Pons (tissue), 1 donor: ENCODE measurements at places on chromosomes 16 and 17.

- DNase-seq = peak; percentile 17
These were observed 270.6 kb upstream of the PMFBP1 start for GRCh38 chr16:72442385-72443158.

- no peak for DNase-seq
These were observed 394.5 kb upstream of the C16orf82 start for GRCh38 chr16:26672206-26672605.

DNA sequence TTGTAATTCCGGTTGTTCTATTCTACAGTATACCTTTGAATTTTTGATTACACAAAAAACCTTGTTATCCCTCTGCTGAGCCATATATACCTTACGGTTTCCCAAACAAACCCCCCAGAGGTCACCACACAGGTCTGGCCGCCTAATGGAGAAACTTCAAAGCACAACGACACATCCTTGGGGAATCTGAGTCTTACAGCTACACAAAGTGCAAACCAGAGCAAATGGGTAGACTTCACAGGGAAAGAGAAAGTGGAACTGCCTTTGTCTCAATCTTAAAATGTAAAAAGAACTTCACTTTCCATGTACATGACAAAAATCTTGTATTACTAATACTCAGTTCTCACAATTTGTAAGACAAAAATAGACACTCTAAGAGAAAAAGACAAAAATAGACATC, 2.7 kb downstream of the FBXO31 start:
- DNase-seq = no peak

DNA sequence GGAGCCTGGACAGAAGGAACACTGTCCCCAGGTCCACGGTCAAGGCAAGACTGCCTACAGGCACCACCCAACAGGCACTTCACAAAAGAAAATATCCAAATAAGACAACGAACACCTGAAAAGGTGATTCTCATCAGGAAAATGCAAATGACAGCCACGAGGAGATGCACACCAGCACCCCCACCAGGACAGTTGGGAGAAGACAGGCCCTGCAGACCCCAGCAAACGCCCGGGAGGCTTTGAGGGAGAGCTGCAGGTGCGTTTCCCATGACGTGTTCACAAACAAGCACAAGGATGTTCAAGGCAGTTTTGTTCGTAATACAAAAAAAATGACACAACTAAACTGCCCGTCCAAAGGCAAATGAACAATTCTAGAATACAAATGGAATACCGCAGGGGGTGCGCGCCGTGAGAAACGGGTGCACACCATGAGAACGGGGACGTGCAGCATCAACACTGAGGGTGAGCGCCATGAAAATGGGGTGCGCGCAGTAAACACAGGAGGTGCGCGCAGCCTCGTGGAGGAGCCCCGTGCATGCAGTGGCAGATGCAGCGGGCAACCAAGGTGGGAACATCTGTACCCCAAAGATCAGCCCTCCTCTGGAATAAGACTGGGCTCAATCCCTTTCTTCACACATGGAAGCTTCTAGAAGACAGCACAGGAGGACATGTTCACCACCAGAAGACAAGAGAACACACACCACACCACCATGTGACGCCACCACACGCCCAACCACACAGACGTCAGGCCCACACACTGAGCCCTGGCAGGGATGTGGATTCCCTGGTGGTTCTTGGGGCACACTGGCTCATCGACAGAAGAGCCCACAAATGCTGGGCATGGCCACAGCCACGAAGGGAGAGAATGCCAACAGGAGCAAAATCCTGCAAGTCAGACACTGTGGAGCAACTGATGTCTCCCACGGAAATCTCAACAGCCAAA, 91.2 kb downstream of the ZNF778 start:
- DNase-seq = no peak

DNA sequence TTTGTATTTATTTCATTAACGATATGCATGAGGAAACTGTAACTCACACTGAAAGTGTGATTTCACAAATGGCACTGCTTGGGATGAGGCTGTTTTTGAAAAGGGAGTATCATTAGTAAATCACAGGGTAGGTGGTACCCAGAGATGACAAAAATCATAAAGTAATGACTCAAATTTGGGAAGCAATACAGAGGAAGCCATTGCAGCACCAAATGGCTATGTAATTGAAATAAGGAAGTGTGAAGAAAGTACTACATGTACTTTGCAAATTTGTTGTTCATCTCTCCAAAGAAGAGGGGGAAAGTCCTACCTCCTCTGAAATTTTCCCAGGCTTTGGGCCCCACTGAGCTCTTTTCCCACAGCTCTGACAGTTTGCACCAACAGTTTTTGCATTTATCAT, 12.3 kb upstream of the ABCC12 start:
- DNase-seq = no peak

GRCh38 chr17:49742166-49742638, 21.7 kb downstream of the FAM117A start:
- DNase-seq = no peak

- no peak for DNase-seq
These were observed 3.2 kb downstream of the NTN1 start for GRCh38 chr17:9024497-9024896.

DNA sequence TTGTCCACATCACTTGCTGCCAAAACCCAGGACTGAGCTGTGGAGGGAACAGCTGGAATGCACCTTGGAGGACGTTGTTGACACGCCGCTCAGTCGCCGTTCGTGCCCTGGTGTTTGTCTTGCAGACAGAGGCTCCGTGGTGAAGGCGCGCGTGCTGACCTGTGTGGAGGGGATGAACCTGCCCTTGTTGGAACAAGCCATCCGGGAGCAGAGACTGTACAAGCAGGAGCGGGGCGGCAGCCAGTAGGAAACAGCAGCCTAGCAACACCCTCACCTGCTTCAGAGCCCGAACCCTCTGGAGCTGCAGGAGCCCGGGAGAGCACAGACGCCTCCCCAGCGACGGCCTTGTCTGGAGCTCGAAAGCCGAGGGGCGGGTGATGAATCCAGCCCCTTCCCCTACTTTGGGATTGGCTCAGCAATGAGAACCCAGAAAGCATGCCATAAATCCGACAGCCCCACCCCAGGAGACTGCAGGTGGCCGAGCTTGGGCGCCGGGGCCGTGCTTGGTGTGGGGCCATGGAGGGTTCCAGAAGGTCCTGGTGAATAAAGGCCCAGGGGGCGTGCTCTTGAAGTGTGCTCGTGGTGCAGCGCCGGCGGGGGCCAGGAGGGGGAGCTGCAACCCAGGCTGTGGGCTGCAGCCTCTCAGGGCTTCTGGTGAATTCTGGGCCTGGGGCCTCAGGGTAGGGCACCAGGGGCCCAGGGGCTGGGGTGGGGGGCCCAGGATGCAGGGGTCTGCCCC, 470 bp upstream of the CDK3 start:
- DNase-seq = no peak

DNA sequence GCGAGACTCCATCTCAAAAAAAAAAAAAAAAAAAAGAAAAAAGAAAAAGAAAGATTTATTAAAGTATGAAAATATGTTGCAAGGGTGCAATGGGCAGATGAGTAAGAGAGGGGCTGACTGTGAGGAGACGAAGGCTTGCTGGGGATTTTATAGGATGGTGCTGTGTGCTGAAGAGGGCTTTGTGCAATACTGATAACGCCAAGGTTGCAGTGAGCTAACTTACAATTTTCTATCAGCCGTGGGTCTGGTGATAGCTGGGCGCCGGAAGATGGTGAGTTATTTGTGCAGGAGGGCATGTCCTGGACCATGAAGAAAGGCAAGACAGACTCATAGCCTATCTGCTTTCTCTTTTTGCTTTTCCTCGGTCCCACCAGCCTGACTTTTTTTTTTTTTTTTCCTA, 281.1 kb downstream of the MAP2K6 start:
- no peak for DNase-seq

DNA sequence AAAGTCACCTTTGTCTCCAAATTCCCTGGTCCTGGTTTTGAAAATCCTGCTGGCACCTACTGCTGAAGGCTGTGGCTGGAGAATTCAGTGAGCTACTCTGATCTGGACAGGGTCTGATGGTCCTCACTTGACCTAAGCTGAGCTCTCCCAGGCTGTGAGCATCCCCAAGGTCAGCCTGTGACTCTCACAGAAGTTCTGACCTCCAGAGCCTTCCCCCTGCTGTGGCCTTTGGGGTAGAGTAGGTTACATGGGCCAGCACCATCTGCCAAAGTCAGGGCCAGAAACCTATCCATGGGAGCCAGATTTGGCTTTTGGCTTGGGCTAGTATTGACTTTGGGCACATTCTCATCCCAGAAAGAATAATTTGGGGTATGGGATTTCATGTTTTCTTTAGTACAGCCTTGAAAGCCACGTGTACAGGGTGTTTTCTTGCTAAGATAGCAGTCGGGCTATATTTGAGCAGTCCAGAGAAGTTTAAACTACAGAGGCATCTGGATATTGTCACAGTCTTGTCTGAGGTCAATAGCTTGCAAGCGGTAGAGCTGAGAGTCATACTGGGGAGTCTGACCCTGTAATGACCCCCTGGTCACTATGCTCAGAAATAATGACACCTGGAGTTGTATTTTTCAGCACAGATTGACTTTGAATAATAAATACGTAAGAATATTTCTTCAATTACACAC, 6.2 kb upstream of the AGRP start:
- DNase-seq = no peak

- DNase-seq = peak; percentile 43
These were observed 743 bp downstream of the ZNF624 start for GRCh38 chr17:16652847-16653366.

GRCh38 chr17:61070649-61071048, 329.0 kb upstream of the TBX2 start:
- no peak for DNase-seq

GRCh38 chr17:61053469-61053868, 346.2 kb upstream of the TBX2 start:
- DNase-seq = no peak

- no peak for DNase-seq
These were observed 8.9 kb downstream of the DUS2 start for GRCh38 chr16:68031951-68032350.

DNA sequence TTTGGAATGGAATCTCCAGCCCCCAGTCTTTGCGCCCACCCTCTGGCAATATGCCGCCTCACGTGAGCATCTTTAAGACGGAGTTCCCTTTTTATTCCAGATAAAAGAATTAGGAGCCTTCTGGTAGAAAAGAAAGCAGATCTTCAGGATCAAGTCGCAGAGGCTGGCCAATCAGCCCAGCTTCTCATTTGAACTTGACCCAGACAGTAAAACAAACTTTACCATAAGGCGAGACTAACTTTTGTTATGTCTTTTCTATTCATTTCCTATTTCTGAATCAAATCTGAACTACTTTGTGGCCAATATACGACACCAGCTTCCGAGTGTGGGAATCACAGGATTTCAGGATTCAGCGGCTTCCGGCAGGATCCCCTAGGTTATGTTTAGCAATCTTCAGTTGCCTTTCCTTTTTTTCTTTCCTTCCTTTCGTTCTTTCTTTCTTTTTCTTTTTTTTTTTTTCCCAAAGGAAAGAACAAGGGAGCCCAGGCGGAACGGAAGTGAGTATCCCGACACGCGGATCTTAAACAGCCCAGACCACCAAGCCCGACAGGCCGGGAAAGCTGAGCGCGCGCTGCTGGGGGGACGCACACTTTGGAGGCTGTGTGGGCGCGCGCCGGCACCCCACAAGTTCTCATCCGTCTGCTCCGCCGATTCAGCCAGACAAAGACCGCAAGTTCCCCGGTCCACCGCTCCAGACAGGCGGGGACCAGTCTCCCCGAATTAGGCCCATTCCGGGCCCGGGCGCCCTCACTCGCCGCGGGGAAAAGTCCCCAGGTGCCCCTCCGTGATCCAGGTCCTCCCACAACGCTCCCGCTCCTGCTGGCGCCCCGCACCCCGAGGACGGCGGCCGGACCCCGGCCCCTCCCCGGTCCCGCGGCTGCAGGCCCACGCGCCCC, 633 bp downstream of the TBC1D16 start:
- no peak for DNase-seq

GRCh38 chr16:81652798-81653505, 126.1 kb upstream of the PLCG2 start:
- DNase-seq = no peak

DNA sequence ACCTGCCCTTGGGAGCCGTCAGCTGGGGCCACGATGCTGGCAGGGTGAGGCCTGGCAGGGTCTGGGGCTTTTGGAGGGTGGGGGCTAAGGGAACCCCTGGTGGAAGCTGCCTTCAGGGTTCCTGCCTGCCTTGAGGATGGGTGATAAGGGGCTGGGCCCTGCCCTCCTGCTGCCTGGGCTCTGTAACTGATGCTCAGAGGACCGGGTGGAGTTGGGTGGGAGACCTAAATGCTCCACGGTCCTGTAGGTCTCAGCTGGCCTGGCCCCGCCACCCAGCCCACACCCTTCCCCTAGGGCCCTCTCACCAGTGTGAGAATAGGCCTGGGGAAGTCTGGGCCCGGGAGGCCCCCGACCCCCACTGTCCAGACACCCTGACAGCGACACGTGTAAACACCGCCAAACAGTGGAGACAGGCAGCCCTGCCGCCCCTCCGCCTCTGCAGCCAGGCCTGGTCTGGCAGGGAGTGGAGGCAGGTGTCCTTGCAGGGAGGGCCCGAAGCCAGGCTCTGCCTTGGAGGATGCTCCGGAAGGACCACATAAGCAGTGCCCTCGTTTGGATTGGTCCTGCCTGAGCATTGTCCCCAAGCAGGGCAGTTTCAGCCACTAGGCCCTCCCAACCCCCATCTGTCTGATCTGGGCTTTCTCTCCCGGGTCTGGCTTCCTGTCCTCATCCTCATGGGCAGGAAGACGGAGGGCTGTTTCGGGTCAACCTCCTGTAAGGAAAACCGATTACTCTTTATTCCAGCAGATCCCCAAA, 6.5 kb upstream of the BAHCC1 start:
- no peak for DNase-seq

GRCh38 chr17:30597776-30598288, 120.6 kb downstream of the GOSR1 start:
- no peak for DNase-seq

DNA sequence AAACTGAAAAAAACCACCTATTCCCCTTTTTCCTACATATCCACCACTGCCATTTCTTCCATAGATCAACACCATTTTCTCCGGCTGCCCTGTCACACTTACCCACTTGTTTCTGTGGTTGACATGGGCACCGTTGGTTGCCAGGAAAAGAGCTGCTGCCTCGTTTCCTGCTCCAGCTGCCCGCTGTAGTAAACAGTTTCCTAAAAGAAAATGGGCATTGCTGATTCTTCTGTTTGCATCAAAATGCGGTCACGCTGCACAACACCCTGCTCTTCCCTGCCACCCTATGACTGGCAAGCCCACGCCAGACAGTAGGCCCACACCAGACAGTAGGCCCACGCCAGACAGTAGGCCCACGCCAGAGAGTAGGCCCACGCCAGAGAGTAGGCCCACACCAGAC, 46.3 kb downstream of the CYB5D2 start:
- DNase-seq = no peak

DNA sequence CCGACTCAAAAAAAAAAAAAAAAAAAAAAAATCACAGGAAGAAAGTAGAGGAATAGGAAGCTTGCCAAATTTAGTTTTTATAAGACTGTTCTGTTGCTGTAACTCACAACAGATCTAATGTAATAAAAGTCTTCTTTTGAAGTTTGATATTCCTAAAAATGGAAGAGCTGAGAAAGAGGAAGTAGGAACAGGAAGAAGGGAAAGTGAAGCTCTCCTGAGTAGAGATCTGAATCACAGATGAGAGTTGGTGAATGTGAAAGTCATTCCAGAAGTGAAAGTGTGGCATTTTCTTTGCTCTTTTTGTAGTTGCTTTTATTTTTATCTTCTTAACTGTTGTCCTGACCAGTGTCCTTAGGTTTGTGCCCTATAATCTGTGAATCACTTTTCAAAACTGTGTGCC, 2.1 kb downstream of the NMT1 start:
- DNase-seq = no peak
